ENCODE measurements at places on chromosomes 7 and 10. TPM values are rescaled to one million over a fixed set of nuclear protein-coding genes. Genes with fewer than 3 reads are reported as not detected.

ATRNL1 gene
- 0.22 TPM for total RNA-seq

C10orf105 gene
- 0.42 TPM for total RNA-seq

BTBD16 gene
- total RNA-seq: not detected

GTPBP10 gene
- 23.2 TPM for total RNA-seq

FOXK1 gene
- total RNA-seq: 39.5 TPM

C7orf33 gene
- not detected for total RNA-seq

SPDYE11 gene
- not detected for total RNA-seq

PIK3AP1 gene
- total RNA-seq: 6.3 TPM

CYP3A4 gene
- total RNA-seq: not detected

TPK1 gene
- 16.3 TPM for total RNA-seq

CPA4 gene
- total RNA-seq: not detected

KAZALD1 gene
- 0.47 TPM for total RNA-seq

SYCE1 gene
- 0.25 TPM for total RNA-seq

DPP6 gene
- not detected for total RNA-seq

ATAD1 gene
- 49.3 TPM for total RNA-seq

TAC1 gene
- total RNA-seq: not detected

HGF gene
- total RNA-seq: 0.54 TPM

CAV2 gene
- not detected for total RNA-seq

TMEM254 gene
- 17.4 TPM for total RNA-seq

FMC1 gene
- total RNA-seq: 3.9 TPM

CPVL gene
- 0.27 TPM for total RNA-seq

RELN gene
- total RNA-seq: not detected

AGFG2 gene
- 62.3 TPM for total RNA-seq

TMEM120A gene
- 44.0 TPM for total RNA-seq

CAMK2B gene
- 0.27 TPM for total RNA-seq
